ENCODE measurements at places on chromosomes 1 and 21.

DNA sequence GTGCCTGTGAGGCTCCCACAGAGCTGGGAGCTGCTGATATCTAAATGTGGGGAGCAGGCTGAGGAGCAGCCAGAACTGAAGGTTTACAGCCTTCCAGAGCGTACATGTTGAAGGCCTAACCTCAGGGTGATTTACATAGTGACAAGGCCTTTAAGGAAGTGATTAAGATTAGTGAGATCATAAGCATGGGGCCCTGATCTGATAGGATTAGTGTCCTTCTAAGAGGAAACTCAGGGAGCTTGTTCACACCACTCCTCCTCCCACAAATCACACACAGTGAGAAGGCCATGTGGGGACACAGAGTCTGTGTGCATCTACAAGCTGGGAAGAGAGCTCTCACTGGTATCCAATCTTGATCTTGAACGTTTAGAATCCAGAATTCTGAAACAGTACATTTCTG, 92.3 kb upstream of the NBPF6 start:
- DNase-seq = no peak

DNA sequence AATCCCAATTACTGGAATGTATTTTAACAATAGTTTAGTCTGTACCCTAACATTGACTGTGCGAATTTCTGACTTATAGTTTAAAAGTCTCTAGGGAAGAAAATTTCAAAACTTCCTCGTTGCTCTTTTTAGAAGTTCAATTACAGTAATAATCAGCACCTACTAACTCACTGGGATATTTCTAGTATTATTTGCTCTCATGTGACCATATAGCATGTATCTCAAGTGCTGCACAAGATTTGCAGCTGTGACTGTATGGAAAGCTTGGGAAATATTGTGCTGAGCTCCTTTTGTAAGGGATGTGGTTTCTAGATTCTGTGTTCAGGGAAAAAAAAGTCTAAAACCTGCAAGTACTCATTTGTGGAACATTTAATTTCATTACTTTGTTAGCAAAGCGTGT, 153.1 kb downstream of the ST6GALNAC3 start:
- DNase-seq = no peak

DNA sequence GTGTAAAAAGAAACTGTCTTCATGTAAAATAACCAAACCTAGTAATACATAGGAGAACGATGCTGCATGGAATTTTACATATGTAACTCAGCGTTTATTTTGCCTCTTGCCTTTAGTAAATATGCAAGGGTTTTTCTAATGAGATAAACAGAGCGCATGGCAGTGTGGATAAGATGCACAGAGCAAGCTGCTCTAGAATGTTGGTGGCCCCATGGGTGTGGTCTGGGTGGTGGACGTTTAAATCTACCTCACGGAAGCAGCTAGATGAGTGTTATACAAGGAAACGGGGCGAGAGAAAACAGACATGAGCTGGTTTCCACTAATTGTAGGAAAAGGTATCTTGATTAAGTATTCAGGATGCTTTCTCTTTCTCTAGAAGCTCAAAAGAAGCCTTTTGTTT, 205.9 kb downstream of the DSCAM start:
- no peak for DNase-seq

- DNase-seq = no peak
These were observed 101.1 kb downstream of the NPHP4 start for GRCh38 chr1:5891137-5891536.

GRCh38 chr1:58460469-58460868, 86.1 kb downstream of the OMA1 start:
- DNase-seq = no peak

DNA sequence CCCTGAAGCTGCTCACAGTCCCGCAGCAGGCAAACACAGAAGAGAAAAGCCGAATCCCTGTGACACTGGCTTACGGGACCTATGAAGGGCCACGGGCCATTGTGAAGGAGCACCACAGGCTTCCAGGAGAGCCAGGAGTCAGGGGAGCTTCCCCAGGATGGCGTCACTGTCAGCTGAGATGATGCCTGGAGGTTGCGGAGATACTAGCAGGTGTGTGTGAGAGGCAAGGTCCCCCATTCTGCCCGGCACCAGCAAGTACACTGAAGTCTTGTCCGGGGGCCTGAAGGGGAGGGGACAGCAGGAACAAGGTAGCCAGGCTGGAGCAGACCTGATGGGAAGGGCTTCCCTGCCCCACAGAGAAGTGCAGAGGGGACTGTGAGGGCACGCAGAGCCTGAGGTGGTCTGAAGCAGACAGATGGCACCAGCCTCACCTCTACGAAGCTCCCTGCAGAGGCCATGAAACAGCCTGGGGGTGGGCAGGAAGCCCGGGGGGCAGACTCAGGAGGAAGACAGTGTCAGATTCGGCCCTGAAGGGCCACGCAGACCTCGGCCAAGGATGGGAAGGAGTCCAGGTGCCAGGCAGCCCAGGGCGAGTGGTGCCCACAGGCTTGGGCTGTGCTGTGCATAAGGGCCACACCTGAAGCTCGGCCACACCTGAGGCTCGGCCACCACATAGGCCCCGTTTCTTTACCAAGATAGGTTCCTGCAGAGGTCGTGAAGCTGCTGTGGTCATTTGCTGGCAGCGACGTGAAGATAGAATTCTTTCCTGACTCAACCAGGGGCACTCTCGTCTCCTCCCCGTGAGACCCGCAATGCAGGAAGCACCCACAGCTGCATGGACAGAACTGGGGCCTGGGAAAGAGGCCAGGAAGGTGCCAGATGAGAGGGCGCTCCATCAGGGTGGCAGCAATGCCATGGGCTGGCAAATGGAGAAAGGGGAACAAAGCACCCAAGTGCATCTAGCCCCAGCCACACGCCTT, 10.1 kb downstream of the TCP10L start:
- no peak for DNase-seq
